ENCODE measurements at places on chromosomes 2 and 18. TPM values are rescaled to one million over a fixed set of nuclear protein-coding genes. Genes with fewer than 3 reads are reported as not detected.

- DNase-seq = no peak
These were observed 54.9 kb downstream of the ANTXR1 start for GRCh38 chr2:69067866-69068265.

GRCh38 chr2:222707689-222708273, 36.3 kb downstream of the MOGAT1 start:
- DNase-seq = no peak

DNA sequence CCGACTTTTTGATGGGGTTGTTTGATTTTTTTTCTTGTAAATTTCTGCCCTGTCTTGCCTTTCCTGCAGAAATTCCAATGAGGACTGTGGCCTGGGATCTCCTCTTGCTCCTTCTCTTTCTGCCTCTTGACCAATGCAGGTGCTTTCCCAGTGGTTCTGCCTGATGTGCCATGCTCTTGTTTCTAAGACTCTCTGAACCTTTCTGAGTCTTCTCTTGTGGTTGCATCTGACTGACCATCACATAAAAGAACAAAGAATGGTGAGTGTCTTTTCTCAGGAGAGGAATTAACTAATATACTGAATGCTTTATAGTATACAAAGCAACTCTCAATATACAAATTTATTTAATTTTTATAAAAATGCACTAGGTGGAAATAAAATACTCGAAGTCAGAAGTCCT, 424.6 kb downstream of the TRIB2 start:
- DNase-seq = no peak

DNA sequence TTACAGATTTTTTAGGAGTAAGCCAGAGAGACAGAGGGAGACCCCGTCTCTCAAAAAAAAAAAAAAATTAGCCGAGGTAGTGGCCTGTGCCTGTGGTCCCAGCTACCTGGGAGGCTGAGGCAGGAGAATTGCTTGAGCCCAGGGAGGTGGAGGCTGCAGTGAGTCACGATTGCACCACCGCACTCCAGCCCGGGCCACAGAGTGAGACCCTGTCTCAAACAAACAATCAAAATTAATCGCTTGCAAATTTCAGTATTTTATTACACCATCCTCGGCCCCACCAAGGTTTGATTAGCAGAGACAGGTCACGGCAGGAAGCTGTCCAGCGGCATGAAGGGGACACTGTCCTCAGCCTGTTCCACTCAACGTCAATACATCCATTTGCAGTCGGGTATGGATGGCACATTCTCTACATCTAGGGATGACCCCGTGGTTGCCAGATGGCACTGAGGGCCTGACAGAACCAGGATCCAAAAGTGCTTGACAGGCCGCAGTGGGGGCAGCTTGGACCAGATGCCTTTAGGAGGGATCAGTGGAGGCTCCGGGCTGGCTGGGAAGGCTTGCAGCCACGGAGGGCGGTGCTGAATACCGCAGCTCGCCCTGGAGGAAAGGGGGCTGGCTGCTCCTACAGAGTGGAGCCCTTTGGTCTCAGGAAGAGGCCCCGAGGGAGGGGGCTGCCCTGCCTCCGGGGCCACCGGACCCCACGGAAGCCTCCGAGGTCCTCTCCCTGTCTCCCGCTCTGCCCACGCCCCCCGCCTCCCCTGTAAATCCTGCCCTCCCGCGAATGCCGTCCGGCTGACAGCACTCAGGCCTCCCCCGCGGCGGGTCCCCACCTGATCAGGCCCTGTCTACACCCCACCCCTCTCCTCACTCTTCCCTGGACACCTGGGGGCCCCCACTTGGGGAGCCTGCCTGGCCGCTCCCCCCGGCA, 13.1 kb downstream of the ASPRV1 start:
- peak; percentile 5 for DNase-seq

DNA sequence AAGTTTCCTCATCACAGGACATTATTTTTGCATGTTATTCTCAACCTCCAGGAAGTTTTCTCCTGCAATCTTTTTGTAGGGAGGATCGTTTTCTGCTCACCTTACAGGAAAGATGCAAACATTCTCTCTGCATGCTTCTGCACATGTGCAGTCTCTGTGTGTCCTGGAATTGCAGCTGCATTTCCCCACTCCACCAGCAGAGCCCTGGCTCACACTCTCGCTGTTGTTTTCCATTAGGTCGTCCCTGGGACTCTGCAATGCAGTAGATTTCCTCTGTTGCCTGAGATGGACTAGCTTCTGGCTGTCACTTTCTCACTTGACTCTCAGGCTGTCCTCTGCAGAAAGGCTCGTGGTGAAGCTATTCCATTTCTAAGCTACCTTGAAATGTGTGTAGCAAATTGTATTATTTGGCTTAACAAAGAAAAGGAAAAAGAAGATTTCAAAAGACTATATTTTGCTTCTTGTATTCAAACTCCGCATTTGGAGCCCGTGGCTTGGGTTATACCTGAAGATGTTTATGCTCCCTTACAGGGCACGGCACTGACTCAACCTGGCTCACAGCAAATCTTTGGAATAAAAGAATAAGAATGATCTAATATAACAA, 346.7 kb downstream of the RAD51AP2 start:
- DNase-seq = peak; percentile 51

DNA sequence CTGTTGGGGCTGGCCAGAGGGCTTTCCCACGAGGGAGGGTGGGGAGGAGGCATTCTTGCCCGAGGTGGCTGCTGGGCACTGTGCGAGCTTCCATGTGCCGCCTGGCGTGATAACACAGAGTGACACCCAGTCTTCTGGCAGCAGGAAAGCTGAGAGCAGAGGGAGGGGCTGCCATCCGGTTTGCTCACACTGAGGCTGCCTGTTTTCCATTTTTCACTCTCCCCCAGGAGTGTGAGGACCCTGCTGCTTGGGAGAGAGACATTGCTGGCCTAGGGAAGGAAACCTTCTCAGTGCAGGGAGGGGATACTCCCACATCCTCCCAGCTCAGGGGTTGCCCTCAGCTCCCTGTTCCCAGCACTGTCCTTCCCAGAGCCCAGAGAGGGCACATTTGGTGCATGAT, 73.1 kb downstream of the INHBB start:
- DNase-seq = peak; percentile 17

DNA sequence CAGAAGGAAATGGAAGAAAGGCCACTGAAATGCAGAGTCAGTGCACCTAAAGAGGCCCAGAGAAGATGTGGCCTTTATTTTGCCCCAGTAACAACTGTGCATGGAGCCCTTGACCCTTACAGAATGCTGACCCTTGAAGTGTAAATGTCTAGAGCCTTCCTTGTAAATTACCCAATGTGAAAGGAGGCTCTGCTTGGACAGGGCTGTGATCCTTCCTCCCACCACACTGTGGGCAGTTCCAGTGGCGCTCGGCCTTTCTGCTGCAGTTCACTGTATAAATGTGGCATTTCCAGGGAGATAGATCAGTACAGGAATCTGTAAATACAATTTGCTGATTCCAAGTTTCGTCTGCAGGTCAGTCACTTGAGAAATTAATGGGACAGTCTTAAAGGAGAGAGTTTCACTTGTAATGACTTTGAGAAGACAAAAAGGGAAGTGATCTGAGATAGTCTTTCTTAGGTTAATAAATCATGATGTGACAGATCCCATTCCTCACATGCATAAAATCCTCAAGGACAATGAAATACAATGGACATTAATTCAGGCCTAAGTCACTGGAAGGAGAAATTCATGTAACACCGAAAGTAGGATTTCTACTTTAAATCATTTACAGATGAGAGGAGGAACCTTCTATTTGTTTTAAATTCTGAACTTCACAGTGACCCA, 133.8 kb upstream of the LMAN1 start:
- no peak for DNase-seq

- DNase-seq = no peak
These were observed 36.8 kb downstream of the CHST10 start for GRCh38 chr2:100380681-100381080.

- DNase-seq = no peak
These were observed 154.7 kb downstream of the SOX11 start for GRCh38 chr2:5846881-5847280.

DNA sequence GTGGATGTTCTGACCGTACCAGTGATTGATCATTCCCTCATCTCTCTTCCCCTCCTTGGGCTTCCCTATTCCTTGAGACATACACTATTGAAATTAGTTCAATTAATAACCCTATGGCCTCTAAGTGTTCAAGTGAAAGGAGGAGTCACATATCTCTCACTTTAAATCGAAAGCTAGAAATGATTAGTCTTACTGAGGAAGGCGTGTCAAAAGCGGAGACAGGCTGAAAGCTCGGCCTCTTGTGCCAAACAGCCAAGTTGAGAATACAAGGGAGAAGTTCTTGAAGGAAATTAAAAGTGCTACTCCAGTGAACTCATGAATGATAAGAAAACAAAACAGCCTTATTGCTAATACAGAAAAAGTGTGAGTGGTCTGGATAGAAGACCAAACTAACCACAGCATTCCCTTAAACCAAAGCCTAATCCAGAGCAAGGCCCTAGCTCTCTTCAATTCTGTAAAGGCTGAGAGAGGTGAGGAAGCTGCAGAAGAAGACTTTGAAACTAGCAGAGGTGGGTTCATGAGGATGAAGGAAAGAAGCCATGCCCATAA, 144.4 kb upstream of the LYPD6 start:
- DNase-seq = no peak

DNA sequence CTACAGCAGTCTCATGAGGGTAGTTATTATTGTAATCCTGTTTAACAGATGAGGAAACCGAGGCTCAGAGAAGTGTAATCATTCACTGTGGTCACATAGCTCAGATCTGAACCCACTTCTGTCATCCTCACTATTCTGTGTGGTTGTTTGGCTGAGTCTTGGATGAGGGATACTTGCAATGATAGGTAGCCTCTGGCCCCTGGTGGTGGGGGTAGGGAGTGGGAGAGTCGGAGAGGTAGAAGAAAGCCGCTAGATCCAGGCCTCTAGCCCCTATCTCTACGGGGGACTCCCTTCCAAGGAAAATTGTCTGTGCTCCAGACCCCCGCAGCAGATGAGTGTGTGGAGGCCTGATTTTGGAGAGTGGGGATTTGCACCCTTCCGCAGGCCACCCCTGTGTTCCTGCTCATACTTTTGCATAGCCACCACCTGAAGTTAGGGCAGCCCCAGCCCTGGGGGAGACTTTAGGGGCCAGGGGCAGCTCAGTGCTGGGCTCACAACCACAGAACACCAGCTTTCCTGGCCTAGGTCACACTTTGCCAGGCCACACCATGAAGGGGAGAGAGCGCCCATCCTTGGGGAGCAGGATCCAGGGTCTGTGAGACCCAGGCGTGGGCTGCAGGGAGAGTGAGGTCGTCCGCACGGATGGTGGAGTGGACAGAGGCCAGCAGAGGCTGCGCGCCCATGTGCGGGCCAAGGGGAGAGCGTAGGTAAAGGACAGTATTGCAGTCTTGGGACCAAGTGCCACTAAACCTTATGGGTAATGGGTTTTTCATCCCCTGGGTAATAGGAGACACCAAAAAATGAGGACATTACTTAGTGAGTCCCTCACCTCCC, 148.2 kb downstream of the GLI2 start:
- no peak for DNase-seq

GRCh38 chr2:44928483-44929158, 12.9 kb upstream of the SIX3 start:
- DNase-seq = no peak

DNA sequence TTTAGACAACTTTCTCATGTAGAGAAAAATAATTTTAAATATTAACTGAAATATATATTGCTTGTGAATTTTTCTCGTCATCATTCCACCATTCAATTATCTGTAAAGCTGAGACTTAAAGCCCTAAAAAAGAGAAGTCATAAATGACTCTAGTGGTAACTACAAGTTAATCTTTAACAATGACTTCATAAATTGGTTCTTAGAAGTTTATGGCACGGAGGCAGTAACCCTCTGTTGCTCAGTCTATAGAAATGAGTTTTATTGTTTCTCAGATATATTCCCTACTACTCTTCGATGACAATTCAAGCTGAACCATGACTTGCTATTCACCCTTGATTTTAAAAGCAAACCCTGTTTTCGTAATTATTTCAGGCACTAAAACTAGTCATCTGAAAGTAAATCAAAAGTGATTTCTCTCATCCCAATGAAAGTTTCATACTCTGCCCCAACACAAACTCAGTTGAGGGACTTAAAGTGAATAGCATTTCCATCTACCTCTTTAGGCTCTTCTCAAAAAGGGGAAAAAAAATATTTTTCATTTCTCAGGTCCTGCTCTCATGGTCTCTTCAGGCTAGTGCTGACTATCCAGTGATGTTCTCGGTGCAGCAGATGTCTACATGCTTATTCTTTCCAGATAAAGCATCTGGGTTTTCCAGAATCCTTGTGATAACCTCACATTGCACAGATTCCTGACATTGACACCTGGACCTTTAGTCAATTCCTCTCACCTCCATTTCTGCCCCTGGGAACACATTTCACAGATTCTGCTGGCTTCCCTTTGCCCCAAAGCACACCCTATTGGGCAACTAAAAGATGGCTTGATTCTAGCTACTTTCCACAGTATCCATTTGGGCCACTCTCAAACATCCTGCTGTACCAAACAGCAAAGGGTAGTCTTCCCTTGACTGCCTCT, 207.8 kb upstream of the LRATD1 start:
- DNase-seq = no peak

DNA sequence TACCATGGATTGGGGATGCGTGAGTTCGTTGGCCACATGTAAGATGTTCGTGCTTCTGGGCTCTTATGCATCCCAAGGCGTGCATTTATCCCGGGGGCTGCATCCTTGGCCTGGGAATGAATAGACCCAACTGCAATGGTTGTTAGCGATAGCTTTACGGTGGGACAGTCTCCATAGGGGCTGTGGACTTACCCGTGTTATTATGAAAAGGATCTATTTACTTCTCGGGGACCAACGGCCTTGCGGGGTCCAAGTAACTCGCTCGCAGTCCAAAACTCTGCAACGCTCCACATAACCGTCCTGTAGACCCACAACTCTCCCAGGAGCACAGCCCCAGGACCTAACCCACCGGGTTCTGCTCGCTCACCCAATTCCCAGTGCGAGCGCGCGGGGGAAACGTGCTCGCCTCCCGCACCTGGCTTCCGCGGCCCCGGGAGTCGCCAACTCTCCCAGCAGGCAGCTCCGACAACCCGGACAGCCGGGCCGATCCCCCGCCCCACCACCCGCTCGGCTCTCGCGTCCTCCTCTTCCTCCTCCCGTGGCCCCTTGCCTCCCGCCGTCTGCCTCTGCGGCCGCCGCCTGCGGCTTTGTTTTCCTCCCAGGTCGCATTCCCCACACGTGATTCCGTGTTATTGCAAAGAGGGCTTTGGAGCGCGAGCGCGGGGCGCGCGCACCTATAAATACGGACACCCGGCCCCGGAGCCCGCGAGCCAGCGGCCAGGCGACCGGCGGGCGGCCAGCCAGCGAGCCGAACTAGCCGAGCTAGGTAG, at the start of gene CABLES1:
TSS of gene CABLES1 (plus strand) at position 706 of the 770 bp plus-strand sequence. CDS start 278 bp downstream, outside the sequence.
- peak; percentile 68 for DNase-seq

The SERPINB3 gene
- 1.3 TPM for total RNA-seq

The NT5C1B gene
- total RNA-seq = not detected

The CDK15 gene
- 0.62 TPM for total RNA-seq

The SUCLG1 gene
- total RNA-seq = 79.6 TPM

The VPS4B gene
- 33.7 TPM for total RNA-seq

The MLPH gene
- total RNA-seq = 10.3 TPM

Data from tongue (tissue), 3 donors.